ENCODE measurements at places on chromosomes 3 and 15.

- DNase-seq = no peak
Observed at GRCh38 chr3:50167841-50168209, 12.7 kb downstream of the SEMA3F start.

GRCh38 chr15:57061281-57061680, 142.8 kb downstream of the TCF12 start:
- no peak for DNase-seq

- DNase-seq = peak; percentile 6
Observed at GRCh38 chr3:18679238-18679637, 254.1 kb upstream of the SATB1 start.

DNA sequence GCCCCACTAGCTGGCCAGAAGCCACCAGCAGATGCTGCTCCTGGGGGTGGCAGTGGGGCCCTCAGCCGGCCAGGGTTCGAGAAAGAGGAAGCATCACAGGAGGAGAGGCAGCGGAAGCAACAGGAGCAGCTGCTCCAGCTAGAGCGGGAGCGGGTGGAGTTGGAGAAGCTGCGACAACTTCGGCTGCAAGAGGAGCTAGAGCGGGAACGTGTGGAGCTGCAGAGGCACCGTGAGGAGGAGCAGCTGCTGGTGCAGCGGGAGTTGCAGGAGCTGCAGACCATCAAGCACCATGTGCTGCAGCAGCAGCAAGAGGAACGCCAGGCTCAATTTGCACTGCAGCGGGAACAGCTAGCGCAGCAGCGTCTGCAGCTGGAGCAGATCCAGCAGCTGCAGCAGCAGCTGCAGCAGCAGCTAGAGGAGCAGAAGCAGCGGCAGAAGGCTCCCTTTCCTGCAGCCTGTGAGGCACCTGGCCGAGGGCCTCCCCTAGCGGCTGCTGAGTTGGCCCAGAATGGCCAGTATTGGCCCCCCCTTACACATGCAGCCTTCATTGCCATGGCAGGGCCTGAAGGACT, 17.5 kb upstream of the APEH start:
- DNase-seq = no peak
